ENCODE measurements at places on chromosomes 2 and 18. TPM values are rescaled to one million over a fixed set of nuclear protein-coding genes. Genes with fewer than 3 reads are reported as not detected.

The SP9 gene
- total RNA-seq: not detected

The DSC1 gene
- total RNA-seq: not detected

The ZAP70 gene
- 0.22 TPM for total RNA-seq

The AGAP1 gene
- total RNA-seq: 25.8 TPM

The FN1 gene
- 56.0 TPM for total RNA-seq

The NBEAL1 gene
- 12.6 TPM for total RNA-seq

The TWSG1 gene
- total RNA-seq: 27.4 TPM

The PJVK gene
- total RNA-seq: 4.0 TPM

The SAG gene
- total RNA-seq: not detected

The MTCL1 gene
- 45.1 TPM for total RNA-seq

The PDE1A gene
- not detected for total RNA-seq

Data from H9 (cell line).